ENCODE measurements at places on chromosomes 1 and 21.
A peak's percentile ranks its signal among the peaks of the same experiment; 100 is the strongest.

GRCh38 chr1:235067396-235068157, 61.1 kb downstream of the TOMM20 start:
- peak; percentile 25 for DNase-seq

DNA sequence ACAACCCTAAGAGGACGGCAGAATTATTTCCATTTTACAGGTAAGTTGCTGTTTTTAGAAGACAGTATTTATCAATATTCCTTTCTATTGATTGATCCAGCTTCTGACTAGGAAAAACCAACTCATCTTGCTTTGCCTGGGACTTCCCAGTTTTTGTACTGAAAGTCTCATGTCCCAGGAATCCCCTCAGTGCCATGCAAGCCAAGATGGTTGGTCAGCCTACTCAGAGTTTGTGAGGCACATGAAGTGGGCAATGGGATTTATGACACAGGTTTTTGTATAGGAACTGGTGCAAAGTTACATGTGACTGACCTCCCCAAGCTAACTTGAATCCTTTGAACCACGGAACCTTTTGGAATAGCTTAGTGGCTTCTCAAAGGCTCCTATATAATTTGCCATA, 45.5 kb downstream of the GNG12 start:
- DNase-seq, result no peak

DNA sequence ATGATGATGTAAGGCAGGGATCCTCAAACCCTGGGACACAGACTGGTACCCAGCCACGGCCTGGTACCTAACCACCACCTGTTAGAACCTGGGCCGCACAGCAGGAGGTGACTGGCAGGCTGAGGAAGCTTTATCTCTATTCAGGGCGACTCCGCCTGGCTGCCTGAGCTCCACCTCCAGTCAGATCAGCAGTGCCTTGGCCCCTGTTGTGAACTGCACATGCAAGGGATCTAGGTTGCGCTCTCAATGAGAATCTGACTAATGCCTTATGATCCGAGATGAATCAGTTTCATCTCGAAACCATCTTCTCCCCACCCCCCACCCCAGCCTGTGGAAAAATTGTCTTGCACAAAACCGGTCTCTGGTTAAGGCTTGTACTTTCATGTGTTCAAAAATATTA, 4.2 kb downstream of the RNPC3 start:
- DNase-seq, result no peak

- peak; percentile 46 for DNase-seq
These were observed 800 bp downstream of the HIPK1 start for GRCh38 chr1:113929750-113930498.

GRCh38 chr1:34975338-34975737, 9.8 kb downstream of the TMEM35B start:
- DNase-seq, result no peak

DNA sequence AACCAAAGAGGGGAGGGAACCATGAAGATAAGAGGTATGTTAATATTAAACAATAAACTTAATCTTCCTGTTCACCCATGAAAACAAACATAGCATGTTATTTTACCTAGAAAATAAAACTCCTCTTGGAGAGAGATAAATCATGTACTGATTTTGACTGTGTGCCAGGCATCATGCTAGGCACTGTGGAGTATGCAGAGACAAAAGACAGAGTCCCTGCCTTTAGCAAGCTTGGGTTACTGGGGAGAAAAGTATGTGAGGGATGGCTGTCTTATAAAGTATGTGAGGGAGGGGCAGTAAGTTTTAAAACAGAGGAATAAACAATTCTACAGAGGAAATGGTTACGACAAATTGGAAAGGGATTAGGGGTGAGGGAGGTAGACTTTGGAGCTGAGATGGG, 129.5 kb upstream of the BEND5 start:
- no peak for DNase-seq
